ENCODE measurements at places on chromosomes 12 and 14.

DNA sequence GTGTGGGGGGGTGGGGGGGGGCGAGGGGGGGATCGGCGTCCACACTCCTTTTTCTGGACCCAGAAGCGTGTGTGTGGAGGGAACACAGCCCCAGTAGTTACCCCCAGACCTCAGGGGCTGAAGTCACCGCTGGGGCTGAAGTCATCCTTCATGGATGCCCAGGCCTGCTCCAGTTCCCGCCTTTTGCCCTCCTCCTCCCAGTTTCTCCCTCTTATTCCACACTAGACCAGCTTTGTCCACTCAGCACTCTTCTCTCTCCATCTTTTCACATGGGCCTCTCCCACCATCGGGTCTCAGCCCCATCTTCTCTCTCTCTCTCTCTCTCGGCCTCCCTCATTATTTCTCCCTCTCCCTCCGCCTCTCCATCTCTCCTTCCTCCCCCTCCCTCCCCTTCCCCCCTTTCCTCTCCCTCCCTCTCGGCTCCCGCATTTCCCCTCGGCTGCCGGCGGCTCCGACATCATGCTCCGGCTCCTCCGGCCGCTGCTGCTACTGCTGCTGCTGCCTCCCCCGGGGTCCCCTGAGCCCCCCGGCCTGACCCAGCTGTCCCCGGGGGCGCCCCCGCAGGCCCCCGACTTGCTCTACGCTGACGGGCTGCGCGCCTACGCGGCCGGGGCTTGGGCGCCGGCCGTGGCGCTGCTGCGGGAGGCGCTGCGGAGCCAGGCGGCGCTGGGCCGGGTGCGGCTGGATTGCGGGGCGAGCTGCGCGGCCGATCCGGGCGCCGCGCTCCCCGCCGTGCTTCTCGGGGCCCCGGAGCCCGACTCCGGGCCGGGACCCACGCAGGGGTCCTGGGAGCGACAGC, at the start of gene P3H3:
Gene P3H3, plus strand, starts transcription at position 426 of the 799 bp plus-strand sequence. Its CDS starts 34 bp downstream, at position 460.
- DNase-seq = no peak

GRCh38 chr12:359091-359490, 30.0 kb downstream of the KDM5A start:
- no peak for DNase-seq

GRCh38 chr14:82224610-82225009, 691.0 kb upstream of the SEL1L start:
- no peak for DNase-seq

DNA sequence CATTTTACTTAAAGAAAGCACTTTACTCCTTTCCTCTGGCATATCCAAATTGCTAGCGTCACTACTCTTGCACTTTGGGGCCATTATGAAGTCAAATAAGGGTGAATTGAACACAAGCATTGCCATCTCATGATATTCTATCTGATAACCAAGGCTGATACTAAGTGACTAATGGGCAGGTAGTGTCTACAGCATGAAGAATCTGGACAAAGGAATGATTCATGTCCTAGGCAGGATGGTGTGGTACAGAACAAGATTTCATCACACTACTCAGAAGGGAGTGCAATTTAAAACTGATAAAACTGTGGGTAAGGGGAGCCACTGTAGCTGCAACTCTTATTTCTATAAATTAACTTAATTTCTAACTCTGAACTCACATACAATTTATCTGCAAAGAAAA, 7.7 kb upstream of the SLC6A15 start:
- no peak for DNase-seq

GRCh38 chr12:22042976-22043669, 2.9 kb upstream of the CMAS start:
- DNase-seq = no peak

GRCh38 chr12:80745851-80746505, 29.3 kb downstream of the MYF5 start:
- DNase-seq = no peak

DNA sequence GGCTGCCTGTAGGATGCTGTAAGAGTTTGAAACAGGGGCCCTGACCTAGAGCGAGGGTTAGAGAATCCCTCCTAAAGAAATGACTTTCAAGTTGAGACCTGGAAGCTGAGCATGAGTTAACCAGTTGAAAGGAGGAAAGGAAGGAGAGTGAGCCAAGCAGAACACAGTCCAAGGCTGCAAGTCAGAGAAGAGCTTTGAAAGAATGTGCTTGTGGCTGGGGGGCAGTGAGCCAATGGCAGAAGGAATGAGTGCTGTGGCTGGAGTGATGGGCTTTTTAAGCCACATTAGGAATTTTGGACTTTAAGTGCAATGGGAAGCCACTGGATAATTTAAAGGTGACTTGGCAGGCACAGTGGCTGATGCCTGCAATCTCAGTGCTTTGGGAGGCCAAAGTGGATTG, 18.1 kb downstream of the CDKN1B start:
- no peak for DNase-seq

- no peak for DNase-seq
These were observed 1750.7 kb upstream of the FLRT2 start for GRCh38 chr14:83779266-83779665.

GRCh38 chr12:128578045-128578444, 245.7 kb downstream of the SLC15A4 start:
- DNase-seq = no peak

GRCh38 chr12:56097738-56098137, 6.6 kb upstream of the PA2G4 start:
- no peak for DNase-seq

GRCh38 chr12:47814539-47815170, 5.0 kb downstream of the HDAC7 start:
- DNase-seq = no peak

- DNase-seq = no peak
These were observed 199.0 kb downstream of the RAD51B start for GRCh38 chr14:68018598-68018997.

GRCh38 chr14:24988760-24989159, 61.2 kb downstream of the STXBP6 start:
- DNase-seq = no peak

Measured in CD4-positive, alpha-beta T cell treated with Interleukin-6 at 100 ng/mL for 8 hours (primary cell).